Hematopoietic multipotent progenitor cell treated with erythropoietin and hydrocortisone succinate and interleukin-3 and kit ligand, for 17 days (in vitro differentiated cells): ENCODE measurements at places on chromosomes 11 and 22.

- DNase-seq = no peak
Measured at GRCh38 chr22:43600265-43600664, 188.5 kb downstream of the MPPED1 start.

DNA sequence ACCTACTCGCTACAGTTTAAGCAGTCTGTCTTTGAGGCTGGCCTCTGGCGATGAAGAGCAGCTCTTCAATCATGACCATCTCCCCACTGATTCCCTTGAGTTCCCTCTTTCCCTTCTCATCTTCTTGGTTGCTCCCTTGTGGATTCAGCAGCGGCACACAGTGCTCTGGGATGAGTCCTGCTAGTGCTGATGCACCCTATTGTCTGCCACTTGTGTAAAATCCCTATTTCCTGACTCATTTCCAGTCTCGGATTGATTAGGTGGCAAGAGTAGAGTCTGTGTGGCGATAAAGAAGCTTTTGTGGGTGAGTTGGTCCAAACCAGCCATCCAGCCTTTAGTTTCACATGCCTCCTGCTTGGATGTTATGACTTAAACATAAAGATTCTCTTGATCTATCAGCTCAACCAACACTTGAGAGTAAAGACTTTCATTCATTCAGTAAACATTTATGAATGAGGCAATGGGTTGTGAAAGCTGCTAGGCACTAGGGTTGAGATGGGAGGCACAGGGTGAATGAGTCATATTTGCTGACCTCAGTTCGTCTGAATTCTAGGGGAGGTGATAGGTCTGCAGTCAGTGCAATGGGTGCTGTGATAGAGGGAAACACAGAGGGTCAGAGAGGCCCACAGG, 219.4 kb upstream of the RAG2 start:
- DNase-seq = no peak

- no peak for DNase-seq
Measured at GRCh38 chr11:8032576-8033304, 45.6 kb downstream of the EIF3F start.

GRCh38 chr11:44826922-44827643, 100.3 kb downstream of the TSPAN18 start:
- no peak for DNase-seq

DNA sequence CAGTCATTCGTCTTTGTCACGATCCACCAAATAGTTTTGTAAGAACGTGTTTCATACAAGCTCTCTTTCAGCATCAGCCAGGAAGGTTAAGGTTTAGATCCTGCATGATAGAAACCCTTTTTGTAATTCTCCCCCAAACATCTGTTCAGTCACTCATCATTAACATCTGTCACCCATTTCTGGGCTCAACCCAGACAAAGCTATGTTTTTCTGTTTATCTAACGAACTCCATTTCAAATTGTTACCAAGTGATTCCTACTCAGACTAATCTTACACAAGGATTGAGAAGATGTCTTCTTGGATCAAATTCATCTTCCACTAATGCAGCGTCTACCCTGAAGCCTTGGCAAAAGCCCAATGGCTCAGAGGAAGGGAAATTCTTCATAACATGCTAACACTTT, 58.8 kb downstream of the FZD4 start:
- no peak for DNase-seq

DNA sequence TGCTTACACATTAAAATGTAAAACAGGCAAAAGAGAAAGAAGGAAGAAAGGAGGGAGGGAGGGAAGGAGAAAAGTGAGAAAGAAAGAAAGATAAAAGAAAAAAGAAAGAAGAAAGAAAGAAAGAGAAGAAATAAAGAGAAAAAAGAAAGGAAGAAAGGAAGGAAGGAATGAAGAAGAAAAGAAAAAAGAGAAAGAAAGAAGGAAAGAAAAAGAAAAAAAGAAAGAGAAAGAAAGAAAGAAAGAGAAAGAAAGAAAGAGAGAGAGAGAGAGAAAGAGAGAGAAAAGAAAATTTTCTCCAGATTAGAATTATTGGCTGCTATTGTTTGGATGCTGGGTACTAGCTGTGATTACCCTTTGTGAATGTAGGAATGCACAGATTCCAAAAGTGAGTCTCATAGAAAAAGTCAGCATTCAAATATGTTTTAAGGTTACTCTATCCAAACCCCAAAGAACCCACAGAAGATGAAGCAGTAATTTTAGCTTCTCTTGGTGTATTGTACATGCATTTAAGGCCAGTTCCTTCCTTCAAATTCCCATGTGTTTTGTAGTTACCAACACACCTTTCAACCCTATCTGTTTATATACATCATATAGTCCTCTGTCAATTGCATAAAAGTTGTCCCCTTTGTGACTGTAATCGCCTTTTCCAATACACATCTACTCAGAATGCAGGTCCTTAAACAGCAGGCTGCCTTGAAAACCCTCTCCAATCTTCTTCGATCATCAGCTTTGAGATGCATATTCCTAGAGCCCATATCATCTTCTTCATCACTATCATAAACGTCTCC, 789 bp upstream of the FAM111A start:
- no peak for DNase-seq
